Right atrium auricular region (tissue), 2 donors: ENCODE measurements at places on chromosomes 1 and 21.

DNA sequence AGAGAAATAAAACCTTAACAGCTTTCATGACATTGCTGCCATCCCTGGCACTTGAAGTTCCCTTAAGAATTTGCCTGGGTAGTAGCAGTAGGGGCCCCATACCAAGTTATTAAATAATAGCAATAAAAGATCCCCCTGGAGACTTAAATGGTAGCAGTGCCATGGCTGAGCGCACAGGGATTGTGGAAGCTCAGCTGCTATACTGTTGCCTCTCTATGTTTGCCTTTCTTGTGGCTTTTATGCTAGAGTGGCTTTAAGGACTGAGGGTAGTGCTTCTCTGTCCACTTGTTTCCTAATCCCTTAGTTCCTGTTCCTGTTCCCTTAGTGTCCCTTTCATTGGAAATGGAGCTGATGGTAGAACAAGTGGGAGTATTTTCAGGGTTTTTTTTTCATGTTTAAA lies 42.1 kb downstream of the NCF2 start:
- no peak overlapping the region for H3K4me3 ChIP-seq
- no peak overlapping the region for H3K27ac ChIP-seq
- H3K36me3 ChIP-seq = peaks cover 78% of the 10 kb centered on the region
- H3K27me3 ChIP-seq = no peaks in the 10 kb centered on the region
- H3K4me1 ChIP-seq = peaks cover 20% of the 10 kb centered on the region

- no peaks in the 10 kb centered on the region for H3K27me3 ChIP-seq
- no peaks in the 10 kb centered on the region for H3K36me3 ChIP-seq
- no peak overlapping the region for H3K4me3 ChIP-seq
- no peak overlapping the region for H3K27ac ChIP-seq
These were observed 10.1 kb upstream of the NTPCR start for GRCh38 chr1:232940262-232940661.

DNA sequence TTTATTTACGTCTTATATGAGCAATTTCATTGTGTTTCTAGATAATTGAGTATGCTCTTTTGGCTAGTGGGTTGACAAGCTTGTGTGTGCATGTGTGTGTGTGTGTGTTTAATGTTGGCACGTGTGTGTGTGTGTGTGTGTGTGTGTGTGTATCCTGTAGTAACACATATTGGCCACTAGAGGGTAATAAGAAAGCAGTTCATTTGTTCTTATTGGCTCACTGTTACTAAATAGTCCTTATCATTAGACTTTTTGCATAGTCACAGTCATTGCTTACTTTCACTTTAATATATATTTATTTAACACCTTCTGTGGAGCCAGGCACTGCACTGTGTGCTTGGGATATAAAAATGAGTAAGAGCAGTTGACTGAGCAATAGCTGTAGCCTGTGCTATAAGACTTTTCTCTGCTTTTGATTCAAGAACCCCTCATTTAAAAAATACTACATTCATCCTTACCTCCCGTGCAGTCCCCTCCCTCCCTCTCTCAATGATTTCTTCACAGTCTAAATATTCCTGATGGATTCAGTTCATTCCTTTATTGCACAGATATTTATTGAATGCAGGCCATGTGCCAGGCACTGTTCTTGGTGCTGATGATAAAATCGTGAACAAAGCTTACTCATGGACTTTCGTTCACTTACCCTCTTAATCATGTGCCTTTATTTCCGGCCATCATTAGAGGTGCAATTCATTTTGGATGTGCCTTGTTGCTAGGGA lies 96.7 kb downstream of the DYRK1A start:
- H3K36me3 ChIP-seq = no peaks in the 10 kb centered on the region
- H3K27ac ChIP-seq = no peak overlapping the region
- peaks cover 58% of the 10 kb centered on the region for H3K4me1 ChIP-seq
- peak overlapping the region; percentile 24 for H3K4me3 ChIP-seq
- DNase-seq = no peak

GRCh38 chr1:37567023-37567422 lies 10.3 kb downstream of the DNALI1 start:
- H3K27ac ChIP-seq = no peak overlapping the region
- H3K36me3 ChIP-seq = peaks cover 75% of the 10 kb centered on the region
- H3K27me3 ChIP-seq = no peaks in the 10 kb centered on the region
- H3K4me1 ChIP-seq = no peaks in the 10 kb centered on the region
- H3K4me3 ChIP-seq = no peak overlapping the region

GRCh38 chr1:41656068-41656467 lies 171.6 kb upstream of the EDN2 start:
- no peak overlapping the region for H3K4me3 ChIP-seq
- no peak for DNase-seq
- H3K36me3 ChIP-seq = no peaks in the 10 kb centered on the region
- no peak overlapping the region for H3K27ac ChIP-seq
- no peaks in the 10 kb centered on the region for H3K27me3 ChIP-seq

- H3K36me3 ChIP-seq = no peaks in the 10 kb centered on the region
- no peak for DNase-seq
- H3K27ac ChIP-seq = no peak overlapping the region
- H3K27me3 ChIP-seq = no peaks in the 10 kb centered on the region
- no peak overlapping the region for H3K4me3 ChIP-seq
These were observed 55.9 kb upstream of the SOX13 start for GRCh38 chr1:204017032-204017431.

DNA sequence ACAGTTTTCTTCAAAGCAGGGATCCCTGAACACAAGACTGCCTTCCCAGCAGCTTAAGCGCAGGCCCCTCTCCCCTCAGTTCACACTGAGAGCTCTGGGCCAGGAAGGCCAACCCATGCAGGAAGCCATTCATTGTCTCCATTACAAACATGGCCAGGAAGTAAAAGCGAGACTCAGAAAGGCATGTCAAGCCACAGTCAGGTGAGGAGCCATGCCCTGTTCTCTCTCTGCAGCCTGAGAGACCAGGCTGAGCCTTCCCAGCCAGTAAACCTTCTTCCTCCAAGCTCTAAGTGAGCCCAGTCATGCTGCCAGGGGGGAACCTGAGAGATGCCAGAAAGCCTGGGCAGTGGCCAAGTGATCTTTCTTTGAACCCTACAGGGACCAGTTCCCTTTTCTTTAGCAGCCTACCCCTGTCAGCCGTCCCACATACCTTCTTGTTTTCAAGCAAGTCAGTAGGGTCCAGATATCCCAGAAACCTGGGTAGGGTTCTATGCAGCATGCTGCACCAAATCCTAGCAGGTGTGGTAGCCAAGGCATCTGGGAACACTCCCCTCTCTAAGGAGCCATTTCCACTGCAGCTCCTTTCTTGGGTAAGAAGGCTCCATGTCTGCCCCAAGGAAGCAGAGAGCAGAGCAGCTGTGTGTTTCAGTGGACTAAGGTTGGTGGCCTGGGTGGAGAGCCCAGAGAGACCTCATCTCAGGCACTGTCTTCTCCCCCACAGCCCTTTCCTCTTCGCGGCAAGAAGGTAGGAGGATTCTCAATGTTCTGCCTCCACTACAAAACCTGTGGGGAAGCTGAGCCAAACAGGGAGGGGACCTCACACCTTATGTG lies 977 bp downstream of the TRAF3IP3 start:
- no peak overlapping the region for H3K27ac ChIP-seq
- no peak overlapping the region for H3K4me3 ChIP-seq
- H3K27me3 ChIP-seq = no peaks in the 10 kb centered on the region
- no peaks in the 10 kb centered on the region for H3K4me1 ChIP-seq
- no peaks in the 10 kb centered on the region for H3K36me3 ChIP-seq
